ENCODE measurements at places on chromosomes 2 and 18.

DNA sequence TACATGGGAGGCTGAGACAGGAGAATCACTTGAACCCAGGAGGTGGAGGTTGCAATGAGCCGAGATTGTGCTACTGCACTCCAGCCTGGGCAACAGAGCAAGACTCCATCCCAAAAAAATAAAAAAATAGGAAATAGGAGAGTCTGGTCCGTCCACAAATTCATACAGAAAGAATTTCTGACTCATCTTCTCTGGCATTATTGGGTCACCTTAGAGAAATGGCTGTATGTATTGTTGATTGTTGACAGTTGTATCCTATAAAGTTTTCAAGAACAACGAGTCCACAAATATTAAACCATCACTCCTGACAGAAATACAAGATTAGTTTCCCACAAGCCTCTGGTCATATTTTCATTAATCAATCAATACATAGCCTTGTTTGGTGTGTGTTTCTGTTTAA lies 20.4 kb downstream of the RBM43 start:
- no peak for DNase-seq

DNA sequence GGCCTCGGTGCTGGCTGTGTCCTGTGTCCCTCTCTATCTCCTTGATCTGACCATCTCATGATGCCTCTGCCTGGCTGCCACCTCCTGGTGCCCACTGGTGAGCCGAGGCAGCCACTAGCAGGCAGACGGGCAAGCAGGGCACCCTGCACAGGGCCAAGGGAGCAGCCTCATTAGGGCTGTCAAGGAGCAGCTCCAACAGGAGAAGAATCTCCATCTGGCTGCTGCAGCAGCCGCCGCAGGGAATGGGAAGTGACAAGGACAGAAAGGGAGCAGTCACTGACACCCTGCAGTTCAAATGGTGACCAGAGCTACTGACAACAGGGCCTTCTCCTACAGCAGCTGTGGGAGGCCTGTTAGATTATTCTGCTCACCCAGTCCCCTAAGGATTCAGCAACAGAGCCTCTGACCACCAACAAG lies 32.6 kb downstream of the ALPK2 start:
- no peak for DNase-seq

GRCh38 chr18:46411867-46412690 lies 244.9 kb downstream of the LOXHD1 start:
- DNase-seq, result no peak

GRCh38 chr2:240922982-240923537 lies 16.9 kb downstream of the CROCC2 start:
- no peak for DNase-seq

DNA sequence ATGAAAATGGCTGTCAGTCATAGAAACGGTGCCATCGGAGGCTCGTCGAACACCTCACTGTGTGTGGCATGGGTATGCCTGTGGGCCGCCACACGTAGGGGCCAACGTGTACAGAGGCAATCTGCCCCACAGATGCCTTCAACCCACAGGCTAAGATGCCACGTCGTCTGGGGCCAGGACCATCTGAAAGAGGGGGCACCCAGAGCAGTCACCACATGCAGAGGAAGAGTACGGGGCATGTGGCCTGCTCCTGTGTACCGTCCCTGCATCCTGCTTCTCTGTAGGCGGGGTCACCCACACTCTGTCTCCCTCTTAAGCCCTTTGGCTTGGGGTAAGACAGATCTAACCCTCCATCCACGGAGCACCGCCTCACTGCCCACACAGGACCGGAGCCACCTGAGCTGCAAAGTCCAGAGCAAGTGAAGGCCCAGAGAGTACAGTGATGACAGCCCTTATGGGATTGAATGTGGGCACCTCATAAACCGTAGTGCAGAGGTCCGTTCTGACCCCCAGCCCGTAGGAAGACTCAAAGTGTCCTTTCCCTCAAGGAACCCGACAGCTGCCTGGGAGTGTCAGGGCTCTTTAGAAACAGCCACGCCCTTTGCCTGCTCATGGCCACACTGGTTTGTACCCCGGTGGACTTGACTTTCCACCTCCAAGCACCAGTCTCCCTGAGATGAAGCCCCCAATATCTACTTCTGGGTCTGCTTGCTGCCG lies 66.2 kb downstream of the TWIST2 start:
- DNase-seq, result no peak

DNA sequence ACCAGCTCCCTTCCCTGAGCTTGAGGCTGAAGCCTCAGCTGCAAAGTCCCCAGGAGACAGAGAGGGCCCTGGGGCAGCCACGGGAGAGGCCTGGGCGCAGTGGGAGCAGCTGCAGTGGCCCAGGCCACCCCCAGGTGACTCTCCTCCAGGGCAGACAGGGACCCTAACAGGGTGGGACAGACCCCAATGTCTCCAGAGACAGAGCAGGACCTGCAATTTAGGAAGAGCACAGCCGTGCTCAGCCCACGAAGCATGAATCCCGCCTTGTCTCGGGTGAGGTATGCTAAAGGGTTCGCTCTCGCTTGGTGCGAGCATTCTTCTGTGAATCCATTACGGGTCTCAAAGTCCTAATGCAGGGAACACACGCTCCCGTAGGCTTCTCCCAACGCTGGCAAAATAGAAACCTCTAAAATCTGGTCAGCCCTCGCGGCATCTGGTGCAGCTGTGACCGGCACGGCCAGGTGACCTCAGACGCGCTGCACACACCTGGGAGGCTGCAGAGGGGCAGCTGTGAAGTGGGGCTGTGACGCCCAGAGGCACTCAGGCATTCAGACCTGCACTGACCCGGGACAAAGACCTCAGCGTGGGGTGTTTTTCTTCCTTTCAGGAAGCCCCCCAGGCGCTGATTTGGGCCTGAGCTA lies 12.6 kb downstream of the MBP start:
- DNase-seq, result no peak

DNA sequence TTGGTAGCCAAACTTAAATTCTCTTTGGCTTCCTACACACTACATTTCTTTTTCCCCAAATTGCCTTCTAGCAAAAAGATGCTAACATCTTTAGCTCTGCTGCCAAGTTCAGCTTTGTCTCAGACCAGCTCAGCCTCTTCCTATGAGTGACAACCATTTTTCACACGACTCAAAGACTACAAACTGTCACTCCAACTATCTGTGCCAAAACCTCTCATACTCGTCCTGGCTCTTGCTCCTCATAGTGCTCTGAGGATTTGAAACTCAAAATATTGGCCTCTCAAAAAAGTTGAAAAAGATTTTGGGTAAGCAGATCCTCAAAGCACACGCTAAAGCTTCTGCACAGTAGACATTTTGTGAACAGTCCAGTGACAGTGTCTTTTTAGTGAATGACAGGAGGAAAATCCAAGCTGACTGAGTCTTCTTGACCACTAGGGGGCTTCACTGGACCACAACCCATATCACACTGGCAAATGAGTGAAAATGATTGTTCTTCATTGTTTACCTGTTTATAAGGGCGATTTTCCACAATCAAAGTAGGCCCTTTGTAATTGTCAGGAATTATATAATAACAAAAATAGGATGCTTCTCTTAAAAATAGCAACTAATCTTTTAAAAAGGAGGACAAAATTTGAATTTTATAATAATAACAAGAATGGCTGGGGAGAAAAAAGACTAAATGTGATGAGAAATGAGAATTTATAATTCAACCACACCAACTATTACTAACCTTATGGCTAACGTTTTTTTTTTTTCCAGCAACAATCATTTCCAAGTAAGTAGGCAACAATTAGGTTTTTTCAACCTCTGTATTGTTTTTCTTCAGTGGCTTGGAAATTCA lies 85.5 kb upstream of the PGAP1 start:
- no peak for DNase-seq

DNA sequence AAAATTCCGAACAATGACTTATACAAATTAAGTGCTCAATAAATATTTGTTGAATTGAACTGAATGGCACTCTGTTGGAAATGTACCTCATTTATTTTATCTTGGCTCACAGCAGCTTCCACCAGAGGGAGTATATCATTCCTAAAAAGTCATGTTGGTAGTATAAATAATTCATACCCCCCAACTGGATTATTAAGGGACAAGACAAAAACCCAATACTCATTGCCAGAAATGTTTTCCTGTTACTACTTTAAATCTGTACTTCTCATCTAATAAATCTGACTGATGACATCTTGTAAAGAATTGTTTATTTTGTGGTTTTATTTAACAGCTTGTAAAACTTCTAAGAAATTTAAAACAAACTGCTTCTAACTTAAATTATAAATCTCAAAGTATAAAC lies 163.9 kb downstream of the CDH2 start:
- DNase-seq, result peak; percentile 26

DNA sequence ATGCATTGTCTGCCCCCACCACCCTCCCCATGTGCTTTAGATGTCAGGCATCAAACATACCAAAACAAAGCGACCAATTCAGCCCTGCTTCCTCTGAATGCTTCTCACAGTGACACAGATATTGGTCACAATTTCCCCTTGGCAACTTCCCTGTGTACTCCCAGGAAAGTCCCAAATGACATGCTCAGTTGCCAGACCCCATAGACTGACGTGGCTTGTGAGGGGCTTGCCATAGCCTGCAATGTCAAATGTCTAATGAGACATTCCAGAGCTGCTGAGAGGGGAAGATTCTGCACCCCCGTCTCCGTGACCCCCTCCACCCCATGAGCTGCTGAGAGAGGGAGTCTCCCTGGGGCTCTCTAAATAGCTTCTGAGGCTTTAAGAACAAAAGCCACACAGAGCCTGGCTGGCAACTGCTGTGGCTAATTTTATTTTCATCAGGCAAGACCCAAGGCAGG lies 47.3 kb downstream of the RFTN2 start:
- no peak for DNase-seq

- DNase-seq, result no peak
These were observed 184.5 kb upstream of the LRP1B start for GRCh38 chr2:142315346-142315745.

GRCh38 chr2:98378196-98378595 lies 31.9 kb downstream of the CNGA3 start:
- DNase-seq, result no peak

DNA sequence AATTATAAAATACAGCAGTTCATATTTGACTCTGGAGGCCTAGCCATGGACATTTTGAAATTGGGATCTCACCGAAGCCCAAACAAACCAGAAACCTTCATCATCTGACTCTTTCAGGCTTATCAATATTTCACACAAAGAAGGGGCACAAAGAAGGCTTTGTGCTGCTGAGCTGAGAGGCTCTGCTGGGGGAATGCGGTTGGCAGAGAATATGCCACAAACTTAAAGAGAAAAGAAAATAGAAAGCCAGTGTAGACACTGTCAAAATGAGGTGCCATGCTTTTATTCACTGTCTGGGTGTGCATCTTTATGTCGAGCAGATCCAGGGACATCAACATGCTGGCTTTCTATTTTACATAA lies 162.6 kb downstream of the QPCT start:
- no peak for DNase-seq

GRCh38 chr18:9726936-9727335 lies 18.8 kb downstream of the RAB31 start:
- no peak for DNase-seq

DNA sequence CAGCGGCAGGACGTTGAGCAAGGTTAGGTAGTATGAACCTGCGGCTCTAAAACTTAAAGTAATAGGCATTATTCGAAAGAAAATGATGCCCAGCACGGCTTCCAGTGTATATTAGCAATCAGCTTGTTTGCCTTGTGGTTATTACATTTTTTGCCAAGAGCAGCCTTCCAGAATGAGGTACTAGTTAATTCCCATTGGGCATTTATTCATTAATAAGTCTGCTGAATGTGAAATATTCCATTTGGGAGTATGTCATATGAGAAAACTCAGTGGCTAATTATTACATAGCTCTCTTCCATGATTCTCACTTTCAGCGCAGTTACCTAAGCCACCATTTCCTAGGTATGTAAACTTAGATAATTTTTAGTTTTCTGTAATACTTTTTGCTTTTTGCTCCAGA lies 12.9 kb downstream of the CRIM1 start:
- DNase-seq, result no peak

- DNase-seq, result no peak
These were observed 38.6 kb upstream of the ASAP2 start for GRCh38 chr2:9167718-9168657.

GRCh38 chr2:12828980-12829379 lies 112.2 kb downstream of the TRIB2 start:
- DNase-seq, result peak; percentile 36

- DNase-seq, result no peak
These were observed 470.0 kb downstream of the PIK3C3 start for GRCh38 chr18:42425025-42425424.

GRCh38 chr2:9658972-9659371 lies 28.2 kb upstream of the YWHAQ start:
- DNase-seq, result no peak

DNA sequence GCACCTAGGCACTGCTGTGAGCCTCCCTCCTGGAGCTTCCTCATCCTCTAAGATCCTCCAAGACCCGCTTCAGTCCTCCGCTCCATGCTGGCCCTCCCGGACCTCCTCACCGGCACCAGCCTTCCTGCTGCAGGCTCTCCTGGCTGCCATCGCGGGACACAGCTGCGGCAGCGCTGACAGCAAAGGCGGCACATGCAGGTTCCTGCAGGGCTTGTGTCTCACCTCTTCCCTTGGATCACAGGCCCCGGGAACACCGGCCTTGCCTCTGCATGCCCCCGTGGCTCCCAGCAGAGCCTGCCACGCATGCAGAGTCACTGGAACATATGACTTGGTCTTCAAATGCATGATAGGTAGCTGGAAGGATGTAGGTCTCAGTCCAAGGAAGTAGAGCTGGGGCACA lies 67.2 kb downstream of the PTGR3 start:
- DNase-seq, result no peak

DNA sequence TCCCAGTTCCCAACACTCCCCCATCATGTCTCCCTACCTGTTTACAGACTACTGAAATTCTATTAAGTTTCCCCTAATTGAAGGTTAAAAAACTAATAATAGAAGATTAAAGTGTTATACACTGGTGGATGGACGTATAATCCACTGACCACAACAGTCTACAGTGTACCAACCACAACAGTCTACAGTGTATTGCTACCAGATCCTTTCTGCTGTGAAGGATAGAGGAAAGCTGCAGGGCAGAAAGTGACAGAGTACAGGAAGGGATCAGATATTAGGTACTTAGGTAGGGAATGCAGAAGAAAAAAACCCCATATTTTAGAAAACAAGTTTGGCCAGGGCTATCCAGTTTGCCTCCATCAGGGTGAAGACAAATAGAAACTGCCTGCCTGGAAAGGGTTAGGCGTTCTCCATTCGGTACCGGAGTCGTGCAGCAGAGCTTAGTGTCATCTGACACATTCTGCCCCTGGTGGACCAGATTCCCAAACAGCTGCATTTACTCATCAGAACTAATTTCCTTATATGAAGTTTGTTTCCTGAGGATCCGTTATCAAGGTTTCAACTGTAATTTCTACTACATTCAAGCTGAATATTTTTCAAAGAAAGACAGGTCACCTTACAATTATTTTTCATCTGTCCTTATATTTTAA lies 49.9 kb downstream of the KLF7 start:
- no peak for DNase-seq

GRCh38 chr2:142188562-142188961 lies 57.7 kb upstream of the LRP1B start:
- no peak for DNase-seq

- no peak for DNase-seq
These were observed 177.8 kb downstream of the GBX2 start for GRCh38 chr2:235990344-235990743.

- DNase-seq, result no peak
These were observed 61.9 kb downstream of the DTNA start for GRCh38 chr18:34771958-34772357.

- no peak for DNase-seq
These were observed 4.4 kb downstream of the ONECUT2 start for GRCh38 chr18:57439609-57439968.
